NCI-H1436 treated with DMSO at 0.1 percent for 48 hours (cell line): ENCODE measurements at places on chromosomes 16 and 17.
A peak's percentile ranks its signal among the peaks of the same experiment; 100 is the strongest.

GRCh38 chr16:66364117-66364958 lies 2.2 kb upstream of the CDH5 start:
- no peak for DNase-seq

DNA sequence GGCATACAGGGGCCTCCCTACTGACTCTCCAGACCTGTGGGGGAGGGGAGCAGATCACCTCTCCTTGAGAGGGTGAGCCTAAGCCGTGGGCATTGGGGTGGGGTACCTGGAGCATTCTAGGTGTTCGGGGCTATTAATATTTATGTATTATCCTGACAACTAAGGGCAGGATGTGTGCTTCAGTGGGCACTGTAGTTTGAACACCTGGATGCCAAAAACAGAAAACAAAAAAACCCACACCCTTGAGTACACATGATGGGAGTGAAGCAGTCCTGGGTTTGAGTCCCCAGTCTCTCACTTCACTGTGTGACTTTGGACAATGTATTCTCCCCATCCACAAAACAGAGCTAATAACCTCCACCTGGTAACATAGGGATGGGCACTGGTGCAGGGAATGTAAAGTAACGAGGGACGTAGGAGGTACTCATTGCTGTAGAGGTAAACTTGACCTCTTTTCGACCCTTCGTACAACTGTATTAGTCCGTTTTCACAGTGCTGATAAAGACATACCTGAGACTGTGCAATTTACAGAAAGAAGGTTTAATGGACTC lies 257.8 kb downstream of the CPPED1 start:
- no peak for DNase-seq

- DNase-seq: no peak
Observed at GRCh38 chr17:11551442-11551841, 46.8 kb upstream of the DNAH9 start.

DNA sequence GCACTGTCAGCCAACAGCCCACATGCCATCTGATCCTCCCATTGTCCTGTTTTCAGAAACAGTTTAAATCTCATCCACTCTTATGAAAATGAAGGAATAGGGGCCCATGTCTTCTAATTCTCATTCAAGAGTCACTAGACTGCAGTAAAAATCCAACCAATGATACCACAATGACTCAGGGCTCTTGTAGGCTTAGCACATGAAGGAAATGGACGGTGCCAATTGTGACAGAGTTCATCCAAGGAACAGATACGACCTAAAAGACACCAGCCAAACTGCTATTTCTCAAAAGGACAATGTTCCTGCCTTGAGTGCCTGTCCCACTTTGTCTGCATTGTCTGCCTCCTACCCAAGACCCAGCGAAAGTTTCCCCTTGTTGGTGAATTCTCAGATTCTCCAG lies 204.8 kb upstream of the COX10 start:
- no peak for DNase-seq

GRCh38 chr17:42034059-42034458 lies 14.2 kb downstream of the NKIRAS2 start:
- no peak for DNase-seq

DNA sequence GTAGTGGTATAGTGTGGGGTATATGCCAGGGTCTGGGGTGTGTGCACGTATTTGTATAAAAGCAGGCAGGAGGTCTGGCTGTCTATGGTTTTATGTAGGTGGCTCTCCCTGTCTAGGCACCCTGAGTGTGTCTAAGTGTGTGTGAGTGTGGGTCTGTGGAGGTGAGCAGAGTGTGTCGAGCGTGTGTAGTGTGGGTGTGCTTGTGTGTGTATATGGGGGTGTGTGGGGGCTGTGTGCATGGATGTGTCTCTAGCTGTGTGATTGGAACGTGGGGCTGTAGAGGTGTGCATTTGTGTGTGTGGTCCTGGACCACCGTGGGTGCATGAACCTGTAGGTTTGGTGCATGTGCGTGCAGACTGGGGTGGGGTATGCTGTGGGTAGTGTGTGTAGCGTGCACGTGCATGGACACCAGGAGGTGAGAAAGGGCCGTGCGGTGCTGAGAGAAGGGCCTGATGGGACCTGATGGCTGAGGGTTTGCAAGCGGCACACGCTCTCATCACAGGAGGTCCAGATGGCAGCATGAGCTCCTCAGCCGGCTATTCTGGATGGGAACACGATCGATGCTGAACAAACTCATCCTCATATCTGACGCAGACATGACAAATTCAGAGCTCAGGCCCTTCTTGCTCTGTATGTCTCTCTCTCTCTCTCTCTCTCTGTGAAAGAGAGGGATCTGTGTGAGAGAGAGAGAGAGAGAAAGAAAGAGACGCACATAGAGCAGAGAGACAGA lies 27.7 kb downstream of the SPACA3 start:
- DNase-seq: no peak

- no peak for DNase-seq
Observed at GRCh38 chr17:64289741-64290141, 26.7 kb upstream of the TEX2 start.

- no peak for DNase-seq
Observed at GRCh38 chr16:67666032-67666551, 458 bp downstream of the ENKD1 start.

GRCh38 chr17:27345141-27345904 lies 51.4 kb downstream of the WSB1 start:
- DNase-seq: peak; percentile 96

DNA sequence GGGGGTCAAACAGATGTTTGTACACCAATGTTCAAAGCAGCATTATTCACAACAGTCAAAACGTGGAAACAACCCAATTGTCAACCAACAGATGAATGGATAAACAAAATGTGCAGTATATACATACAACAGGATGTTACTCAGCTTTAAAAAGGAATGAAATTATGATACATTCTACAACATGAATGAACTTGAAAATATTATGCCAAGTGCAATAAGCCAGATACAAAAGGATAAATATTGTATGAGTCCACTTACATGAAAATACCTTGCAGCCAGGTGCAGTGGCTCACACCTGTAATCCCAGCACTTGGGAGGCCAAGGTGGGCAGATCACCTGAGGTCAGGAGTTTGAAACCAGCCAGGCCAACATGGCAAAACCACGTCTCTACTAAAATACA lies 39.9 kb downstream of the UBE2G1 start:
- DNase-seq: no peak
